ENCODE measurements at places on chromosomes 11 and 22. TPM values are rescaled to one million over a fixed set of nuclear protein-coding genes. Genes with fewer than 3 reads are reported as not detected.

OR56A1 gene
- total RNA-seq: not detected

OR5P2 gene
- total RNA-seq: not detected

RIC3 gene
- total RNA-seq: 0.96 TPM

TBX10 gene
- not detected for total RNA-seq

PDE3B gene
- 0.23 TPM for total RNA-seq

FXYD6 gene
- total RNA-seq: not detected

C11orf52 gene
- total RNA-seq: 1.3 TPM

OR5A1 gene
- not detected for total RNA-seq

DTX4 gene
- total RNA-seq: 4.2 TPM

HTR3B gene
- not detected for total RNA-seq

USH1C gene
- not detected for total RNA-seq

CRYBA4 gene
- not detected for total RNA-seq

ACRV1 gene
- not detected for total RNA-seq

GDPD4 gene
- not detected for total RNA-seq

LARGE2 gene
- 0.91 TPM for total RNA-seq

MAML2 gene
- 8.6 TPM for total RNA-seq

CARD18 gene
- total RNA-seq: not detected

KCTD14 gene
- total RNA-seq: 1.5 TPM

EFCAB6 gene
- total RNA-seq: 0.93 TPM

CHRM1 gene
- not detected for total RNA-seq

DERL3 gene
- not detected for total RNA-seq

FAR1 gene
- 112 TPM for total RNA-seq

CD6 gene
- not detected for total RNA-seq

HIRA gene
- total RNA-seq: 24.3 TPM

MMP10 gene
- total RNA-seq: 0.75 TPM

CDCA5 gene
- 17.3 TPM for total RNA-seq

TTC36 gene
- total RNA-seq: 0.52 TPM

TRIM49 gene
- total RNA-seq: not detected

Data from MCF 10A (cell line).